ENCODE measurements at places on chromosomes 1 and 21.

- no peak for DNase-seq
Observed at GRCh38 chr1:9151328-9151860, 22.5 kb upstream of the GPR157 start.

GRCh38 chr1:176998183-176998795 lies 166.2 kb downstream of the ASTN1 start:
- no peak for DNase-seq

DNA sequence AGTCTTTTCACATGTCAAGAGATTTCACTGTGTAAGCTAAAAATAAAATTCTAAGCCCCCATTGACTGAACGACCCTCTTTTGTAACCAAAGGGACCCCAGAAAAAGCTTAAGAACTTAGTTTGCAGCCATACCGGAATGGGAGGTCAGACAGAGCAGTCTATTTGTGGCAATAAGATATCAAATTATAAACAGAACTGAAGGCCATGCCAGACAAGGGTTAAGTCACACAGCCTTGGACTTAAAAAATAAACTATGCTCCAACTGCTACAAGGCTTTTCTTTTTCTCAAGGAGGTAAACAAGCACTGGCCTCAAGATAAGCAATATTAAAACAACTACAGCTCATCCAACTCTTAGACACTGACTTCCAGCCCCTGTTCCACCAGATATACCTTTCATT lies 256.9 kb downstream of the BACH1 start:
- DNase-seq = no peak

- DNase-seq = no peak
Observed at GRCh38 chr1:229887043-229887822, 179.8 kb upstream of the GALNT2 start.

- DNase-seq = no peak
Observed at GRCh38 chr1:54651608-54652007, 10.0 kb downstream of the MROH7 start.

GRCh38 chr1:118905196-118905595 lies 82.9 kb downstream of the TBX15 start:
- no peak for DNase-seq

DNA sequence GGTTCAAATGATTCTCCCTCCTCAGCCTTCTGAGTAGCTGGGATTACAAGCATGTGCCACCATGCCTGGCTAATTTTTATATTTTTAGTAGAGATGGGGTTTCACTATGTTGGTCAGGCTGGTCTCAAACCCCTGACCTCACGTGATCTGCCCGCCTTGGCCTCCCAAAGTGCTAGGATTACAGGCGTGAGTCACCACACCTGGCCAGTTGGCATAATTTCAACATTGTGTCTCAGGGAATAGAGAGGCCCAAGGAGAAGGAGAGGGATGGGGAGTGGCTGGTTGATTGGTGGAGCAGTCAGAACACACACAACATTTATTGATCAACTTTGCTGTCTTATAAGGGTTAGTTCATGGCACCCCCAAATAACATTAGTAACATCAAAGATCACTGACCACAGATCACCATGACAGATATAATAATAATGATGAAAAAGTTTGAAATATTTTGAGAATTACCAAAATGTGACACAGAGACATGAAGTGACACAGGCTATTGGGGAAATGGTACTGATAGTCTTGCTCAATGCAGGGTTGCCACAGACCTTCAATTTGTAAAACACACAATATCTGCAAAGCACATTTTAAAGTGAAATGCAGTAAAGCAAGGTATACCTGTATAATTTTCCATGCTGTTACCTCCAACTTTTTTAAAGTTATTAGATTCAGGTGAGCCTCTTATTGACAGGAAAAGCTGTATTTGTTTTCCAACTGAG lies 15.8 kb upstream of the CYB5R1 start:
- no peak for DNase-seq

DNA sequence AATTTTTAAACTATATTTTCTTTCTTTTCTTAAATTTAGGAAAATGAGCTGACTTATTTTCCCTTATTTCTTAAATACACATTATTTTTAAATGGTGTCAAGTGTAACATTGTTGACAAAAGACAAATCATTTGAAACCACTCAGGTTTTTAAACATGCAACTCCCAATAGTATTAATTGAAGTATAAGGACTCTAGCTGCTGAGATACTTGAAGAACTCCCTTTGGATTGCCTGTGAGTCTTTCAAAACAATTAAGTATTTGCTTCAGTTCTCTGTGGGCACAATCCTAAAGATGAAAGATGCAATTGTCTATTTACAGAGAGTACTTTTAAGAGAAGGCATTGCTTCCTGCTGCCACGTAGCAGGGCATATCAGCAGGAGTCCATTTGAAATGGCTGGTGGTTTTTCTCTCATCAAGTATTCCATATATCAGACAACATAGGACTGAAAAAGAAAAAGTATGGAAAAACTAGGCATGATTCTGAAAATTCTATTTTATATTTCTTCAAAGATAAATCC lies 373.4 kb downstream of the NEGR1 start:
- DNase-seq = no peak

DNA sequence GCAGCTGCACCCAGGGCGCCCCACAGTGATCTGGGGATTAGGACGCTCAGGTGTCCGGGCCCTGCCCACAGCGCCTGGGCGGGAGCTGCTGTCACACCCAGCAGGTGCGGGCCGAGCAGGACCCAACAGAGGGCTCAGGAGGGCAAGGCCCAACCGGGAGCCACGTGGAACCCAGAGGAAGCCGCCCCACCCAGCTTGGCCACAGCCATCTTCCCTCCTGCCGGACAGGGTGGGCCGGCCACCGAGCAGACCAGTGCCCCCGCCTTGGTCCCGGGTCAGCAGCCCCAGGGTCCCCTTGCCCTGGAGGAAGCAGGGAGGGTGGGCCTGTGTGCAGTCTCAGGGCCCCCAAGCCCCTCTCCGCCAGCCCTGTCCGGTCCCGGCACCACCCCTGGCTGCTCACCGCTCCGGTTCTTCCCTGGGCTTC lies 6.3 kb upstream of the TTLL10 start:
- no peak for DNase-seq

- no peak for DNase-seq
Observed at GRCh38 chr1:221117548-221117951, 238.3 kb downstream of the HLX start.

- no peak for DNase-seq
Observed at GRCh38 chr1:156556354-156556753, 16.0 kb downstream of the IQGAP3 start.

GRCh38 chr1:23129846-23130245 lies 38.8 kb downstream of the LUZP1 start:
- no peak for DNase-seq

Data from HFF-Myc (cell line).